ENCODE measurements at places on chromosomes 1 and 21.

DNA sequence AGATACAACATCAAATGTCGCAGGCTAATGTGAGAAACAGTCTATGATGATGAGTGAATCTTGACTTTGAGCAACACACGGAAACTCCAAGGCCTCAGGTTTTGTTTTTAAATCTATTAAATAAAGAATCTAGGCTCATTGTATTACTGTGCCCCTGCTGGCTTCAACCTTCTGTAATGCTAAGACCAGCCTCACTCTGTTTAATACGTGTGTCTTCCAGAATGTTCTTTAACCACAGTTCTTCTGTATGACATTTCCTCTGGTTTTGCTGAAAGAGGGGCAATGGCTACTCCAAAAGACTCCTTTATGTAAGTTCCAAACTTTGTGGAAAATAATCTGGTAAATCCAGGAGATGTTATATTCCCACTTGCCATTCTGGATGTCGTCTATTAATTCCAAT lies 101.1 kb upstream of the TIAM1 start:
- DNase-seq, result no peak

- DNase-seq, result no peak
These were observed 18.4 kb downstream of the PRXL2B start for GRCh38 chr1:2604844-2605508.

GRCh38 chr1:38269923-38270848 lies 223.6 kb upstream of the POU3F1 start:
- no peak for DNase-seq

GRCh38 chr21:27581168-27581567 lies 614.3 kb upstream of the ADAMTS5 start:
- no peak for DNase-seq

GRCh38 chr1:208515129-208515528 lies 270.9 kb upstream of the PLXNA2 start:
- DNase-seq, result no peak
